Sciatic nerve (tissue), 2 donors: ENCODE measurements at places on chromosomes 4 and X. TPM values are rescaled to one million over a fixed set of nuclear protein-coding genes. Genes with fewer than 3 reads are reported as not detected.
A peak's percentile ranks its signal among the peaks of the same experiment; 100 is the strongest.

The GPRIN3 gene
- total RNA-seq = 7.0 TPM

The LGI2 gene
- 52.1 TPM for total RNA-seq

DNA sequence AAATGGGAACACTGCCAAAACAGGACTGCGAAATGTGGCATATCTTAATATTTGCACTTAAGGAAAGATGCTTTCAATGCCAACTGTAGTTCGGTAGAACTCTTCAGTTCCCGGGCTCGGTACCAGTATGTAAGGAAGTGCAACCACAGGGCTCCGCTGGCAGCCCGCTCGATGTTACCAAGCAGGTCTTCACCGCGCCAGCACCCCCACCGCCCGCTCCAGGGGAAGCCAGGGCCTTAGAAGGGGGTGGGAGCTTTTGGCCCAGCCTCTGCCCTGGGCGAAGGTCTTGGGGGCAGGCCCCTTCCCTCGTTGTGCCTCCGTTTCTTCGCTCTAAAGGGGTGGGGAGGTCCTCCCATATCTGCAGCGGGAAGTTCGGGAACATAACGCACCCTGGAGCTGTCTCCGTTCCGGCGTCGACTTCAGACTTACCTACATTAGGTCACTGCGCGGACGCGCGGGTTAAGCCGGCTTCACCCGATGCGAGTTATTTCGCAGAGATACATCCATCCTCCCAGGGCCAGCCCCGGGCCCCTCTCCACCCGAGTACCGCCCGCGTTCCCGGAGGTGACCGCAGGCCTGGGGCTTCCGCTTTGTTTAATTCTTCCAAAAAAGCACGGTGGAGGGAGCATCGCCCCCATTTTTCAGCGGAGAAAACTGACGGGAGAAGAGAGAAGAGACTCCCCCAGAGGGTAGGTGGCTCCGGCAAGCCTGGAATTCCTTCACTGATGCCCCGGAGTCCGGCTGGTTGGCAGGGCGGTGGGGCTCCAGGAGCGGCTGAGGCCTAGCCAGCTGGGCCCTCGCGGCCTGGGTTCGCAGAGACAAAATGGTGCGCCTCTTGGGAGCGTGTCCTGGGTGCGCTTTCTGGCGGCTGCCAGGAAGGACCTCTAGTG lies 1.0 kb upstream of the HMX1 start:
- no peak for DNase-seq

DNA sequence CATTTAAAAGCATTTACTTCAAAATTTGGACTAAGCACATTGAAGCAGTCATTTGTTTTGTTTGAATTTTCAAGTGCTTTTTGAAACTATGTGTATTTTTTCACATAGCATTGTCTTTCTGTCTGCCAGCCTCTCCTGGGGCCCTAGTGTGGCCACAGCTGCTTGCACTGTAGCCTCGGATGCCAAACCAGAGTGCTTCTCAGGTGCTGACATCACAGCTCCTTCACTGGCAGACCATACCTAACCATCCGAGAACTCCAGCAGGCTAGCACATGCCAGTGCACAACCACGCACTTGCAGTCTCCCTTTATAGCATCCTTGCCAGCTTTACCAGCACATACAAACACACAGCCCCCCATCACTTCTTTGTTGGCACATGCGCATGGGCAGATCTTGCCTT lies 1019.7 kb downstream of the STPG2 start:
- no peak for DNase-seq

GRCh38 chr4:176319151-176319703 lies 539 bp upstream of the SPCS3 start:
- no peak for DNase-seq

DNA sequence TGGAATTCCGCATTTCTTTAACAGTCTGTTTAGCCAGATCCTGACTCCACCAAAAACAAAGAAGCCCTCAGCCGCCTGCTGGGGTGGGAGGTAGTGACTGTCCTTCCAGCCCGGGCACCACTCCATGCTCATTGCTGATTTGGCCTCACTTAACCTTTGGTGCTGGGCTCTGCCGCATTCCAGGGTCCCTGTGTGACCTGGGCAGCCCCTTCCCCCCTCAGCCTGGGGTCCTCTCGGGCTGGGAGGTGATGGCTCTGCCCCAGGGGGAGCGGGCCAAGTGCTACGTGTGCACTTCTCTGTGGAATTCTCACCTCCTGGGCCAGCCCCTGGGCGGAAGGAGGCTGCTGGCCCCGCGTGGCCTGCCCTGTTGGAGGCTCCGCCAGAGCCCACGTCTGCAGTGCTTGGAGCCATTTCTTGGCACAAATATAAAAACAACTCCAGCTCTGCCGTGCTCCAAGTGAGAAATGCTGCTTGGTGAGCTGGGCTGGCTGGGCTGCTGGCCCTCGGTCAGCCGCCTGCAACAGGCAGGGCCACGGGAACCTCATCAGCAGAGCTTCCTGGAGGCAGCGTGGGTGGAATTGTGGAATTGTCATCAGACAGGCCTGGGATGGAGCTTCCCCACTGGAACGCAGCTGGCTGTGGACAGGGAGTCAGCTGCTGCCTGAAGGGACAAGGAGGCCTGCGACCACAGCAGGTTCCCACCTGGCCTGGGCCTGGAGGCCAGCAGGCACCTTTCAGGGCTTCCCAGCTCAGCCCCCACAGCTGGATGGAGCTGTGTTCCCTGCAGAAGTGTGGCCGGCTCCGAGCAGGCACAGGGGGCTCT lies 66.0 kb downstream of the TRMT44 start:
- DNase-seq = peak; percentile 81

GRCh38 chrX:57227691-57228090 lies 58.8 kb upstream of the FAAH2 start:
- no peak for DNase-seq

GRCh38 chrX:45807572-45808425 lies 607.1 kb upstream of the DIPK2B start:
- DNase-seq = no peak

DNA sequence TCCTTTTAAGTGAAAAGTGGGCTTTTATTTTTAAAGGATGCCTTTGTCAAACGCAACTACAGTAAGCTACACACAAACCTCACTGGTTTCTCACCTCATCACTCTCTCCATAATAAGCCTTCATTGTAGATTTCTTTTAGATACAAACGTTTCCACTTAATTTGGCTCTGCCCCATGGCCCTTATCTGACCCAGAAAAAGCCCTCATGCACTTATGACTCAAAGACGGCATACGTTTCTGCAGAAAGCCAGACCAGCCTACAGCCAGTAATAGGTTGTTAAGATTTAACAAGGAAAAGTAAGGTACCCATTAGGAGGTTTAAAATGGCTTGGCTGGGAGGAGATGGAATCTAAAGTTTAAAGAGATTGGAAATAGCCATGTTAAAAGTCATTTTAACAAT lies 914.6 kb upstream of the INTU start:
- DNase-seq = no peak

DNA sequence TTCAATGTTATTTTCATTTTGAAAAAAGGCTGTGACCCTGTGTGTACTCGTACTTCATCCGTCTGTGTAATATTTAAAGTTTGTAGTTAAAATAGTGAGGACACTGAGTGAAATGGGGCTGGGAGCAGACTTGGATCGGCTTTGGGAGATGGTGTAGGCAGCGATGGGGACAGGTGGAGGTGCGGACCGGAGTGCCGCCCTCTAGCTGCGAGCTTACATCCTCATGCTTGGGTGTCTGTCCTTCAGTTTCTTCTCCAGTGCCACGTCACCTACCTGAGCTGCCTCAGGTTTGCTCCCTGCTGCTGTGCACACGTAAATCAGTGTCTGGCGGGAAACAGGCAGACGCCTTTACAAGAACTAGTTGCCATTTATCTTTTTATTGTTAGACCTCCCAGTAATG lies 146.1 kb downstream of the GPR143 start:
- DNase-seq = no peak

DNA sequence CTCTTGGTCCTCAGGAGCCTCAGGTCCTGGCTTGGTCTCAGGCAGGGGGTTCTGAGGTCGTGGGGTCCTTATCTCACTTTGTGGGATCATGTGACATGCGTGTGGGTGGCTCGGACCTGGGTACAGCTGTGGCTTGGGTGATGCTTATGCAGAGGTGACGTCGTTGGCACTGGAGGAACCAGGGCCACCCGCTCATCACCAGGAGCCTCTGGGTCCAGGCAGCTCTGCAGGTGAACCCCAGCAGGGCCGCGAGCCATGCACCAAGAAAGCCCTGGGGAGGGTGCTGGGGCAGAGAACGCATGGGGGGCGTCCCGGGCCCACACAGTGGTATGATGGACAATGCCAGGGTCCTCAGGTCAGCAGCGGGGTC lies 8.7 kb downstream of the ATP5ME start:
- no peak for DNase-seq

DNA sequence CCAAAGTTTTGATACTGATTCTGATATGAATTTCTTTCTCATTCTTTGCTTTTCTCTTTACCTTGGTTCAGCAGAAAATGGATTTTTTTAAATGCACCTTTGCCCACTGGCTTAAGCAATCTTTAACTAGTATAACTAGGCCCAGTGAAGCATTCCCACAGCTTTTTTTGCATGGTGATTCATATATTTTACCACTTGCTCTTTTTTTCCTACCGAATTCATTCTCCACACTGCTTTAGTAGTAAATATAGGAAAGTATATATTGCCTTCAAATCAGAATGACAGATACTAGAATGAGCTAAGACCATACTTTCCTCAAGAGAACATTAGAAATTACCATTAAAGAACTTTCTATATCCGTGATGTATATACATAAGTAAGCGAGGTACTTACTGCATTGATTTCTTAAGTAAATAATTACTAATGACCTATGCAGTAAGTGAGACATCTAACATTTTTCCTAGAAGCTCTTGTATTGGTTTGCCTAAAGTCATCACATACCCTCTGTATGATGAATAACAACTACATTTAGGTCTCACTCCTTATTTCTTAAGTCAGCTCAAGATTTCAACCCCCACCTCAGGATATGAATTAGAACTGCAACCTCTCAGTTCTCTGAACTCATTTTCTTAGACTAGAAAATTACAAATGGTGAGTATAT lies 44.2 kb downstream of the SLC4A4 start:
- no peak for DNase-seq

DNA sequence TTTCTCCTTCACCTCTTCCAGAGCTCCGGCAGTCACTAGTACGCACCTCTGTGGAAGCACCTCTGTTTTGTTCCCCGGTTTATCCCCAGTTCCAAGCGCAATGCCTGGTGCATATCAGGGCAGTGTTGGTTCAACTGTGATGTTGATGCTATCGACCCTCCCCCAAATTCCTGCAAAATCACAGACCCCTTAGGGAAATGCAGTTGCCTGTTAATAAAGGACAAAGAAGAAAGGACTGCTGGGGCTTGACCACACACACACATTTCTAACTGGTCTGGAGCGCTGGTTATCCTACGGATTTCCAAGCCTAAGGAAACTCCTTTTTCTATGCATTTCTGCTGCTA lies 530 bp upstream of the NMU start:
- DNase-seq = no peak

The FAM47A gene
- not detected for total RNA-seq

- no peak for DNase-seq
Observed at GRCh38 chr4:87416965-87417364, 5.4 kb upstream of the NUDT9 start.

GRCh38 chrX:19496711-19497110 lies 18.6 kb downstream of the MAP3K15 start:
- no peak for DNase-seq

The SLC49A3 gene
- 11.4 TPM for total RNA-seq

DNA sequence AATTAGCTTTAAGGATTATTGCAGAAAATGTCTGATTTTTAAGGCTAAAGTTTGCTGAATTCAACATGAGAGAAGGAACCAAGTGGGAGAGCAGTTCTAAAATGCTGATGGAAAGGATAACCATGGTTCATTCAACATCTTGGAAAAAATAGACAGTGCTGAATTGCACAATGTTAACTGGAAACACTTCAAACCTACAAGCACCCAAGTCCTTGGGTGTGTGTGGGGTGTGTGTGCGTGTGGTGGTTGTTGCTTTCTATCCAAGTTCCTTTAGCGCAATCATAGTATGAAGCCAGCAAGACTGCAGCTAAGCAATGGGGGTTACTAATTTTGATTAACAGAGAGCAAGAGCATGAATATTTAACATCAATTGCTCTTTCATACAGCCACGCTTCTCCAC lies 29.3 kb upstream of the SCOC start:
- no peak for DNase-seq

The XAGE1B gene
- total RNA-seq = not detected

The RTL5 gene
- 16.2 TPM for total RNA-seq

- DNase-seq = no peak
Observed at GRCh38 chr4:86132468-86132867, 227.4 kb downstream of the MAPK10 start.

The SYNPO2 gene
- 113 TPM for total RNA-seq

GRCh38 chr4:174663216-174663615 lies 140.9 kb upstream of the HPGD start:
- DNase-seq = no peak

DNA sequence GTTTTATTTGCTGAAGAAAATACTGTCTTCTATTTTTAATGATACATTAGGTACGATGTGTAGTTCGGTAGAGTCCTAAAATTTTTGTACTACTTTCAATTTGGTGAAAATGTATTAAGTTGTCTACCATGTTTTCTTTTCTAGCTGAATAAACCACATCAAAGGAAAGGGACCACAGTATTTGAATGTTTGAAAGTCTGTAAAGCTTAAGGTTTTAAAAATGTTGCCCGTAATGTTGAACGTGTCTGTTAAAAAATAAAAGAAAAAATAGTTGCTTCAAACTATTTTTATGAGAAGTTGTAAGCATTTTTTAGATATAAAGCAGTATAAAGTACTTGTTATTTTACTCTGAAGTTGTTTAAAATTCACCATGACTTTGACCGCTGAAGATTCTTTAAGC lies 3.2 kb downstream of the CDKN2AIP start:
- DNase-seq = no peak

DNA sequence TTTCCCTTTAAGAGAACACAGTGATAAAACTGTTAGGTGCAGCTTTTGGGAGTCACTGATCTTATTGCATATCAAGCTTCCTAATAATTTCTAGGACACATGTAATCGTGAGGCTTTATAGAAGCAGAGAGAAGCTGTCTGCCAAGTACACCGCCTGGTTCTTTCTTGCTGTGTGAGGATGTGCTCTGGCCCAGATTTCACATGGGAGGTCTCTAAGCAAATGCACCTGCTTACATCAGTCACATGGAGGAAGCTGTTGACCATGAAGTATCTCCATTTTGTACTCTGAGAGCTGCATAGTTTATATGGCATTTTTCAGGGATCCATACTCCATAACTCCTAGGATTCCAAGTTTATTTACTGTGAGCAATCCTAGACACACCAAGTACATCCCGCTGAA lies 37.1 kb downstream of the RGS12 start:
- no peak for DNase-seq

GRCh38 chr4:107747748-107748486 lies 27.9 kb upstream of the PAPSS1 start:
- no peak for DNase-seq

- DNase-seq = no peak
Observed at GRCh38 chr4:174873931-174874330, 44.2 kb upstream of the ADAM29 start.

GRCh38 chr4:169208090-169208455 lies 62.7 kb downstream of the SH3RF1 start:
- no peak for DNase-seq

- DNase-seq = no peak
Observed at GRCh38 chrX:39931529-39932282, 166.1 kb downstream of the BCOR start.

GRCh38 chrX:110284159-110284558 lies 33.7 kb downstream of the AMMECR1 start:
- DNase-seq = no peak
